Suprapubic skin (tissue), 4 donors: ENCODE measurements at places on chromosomes 6 and 20.

DNA sequence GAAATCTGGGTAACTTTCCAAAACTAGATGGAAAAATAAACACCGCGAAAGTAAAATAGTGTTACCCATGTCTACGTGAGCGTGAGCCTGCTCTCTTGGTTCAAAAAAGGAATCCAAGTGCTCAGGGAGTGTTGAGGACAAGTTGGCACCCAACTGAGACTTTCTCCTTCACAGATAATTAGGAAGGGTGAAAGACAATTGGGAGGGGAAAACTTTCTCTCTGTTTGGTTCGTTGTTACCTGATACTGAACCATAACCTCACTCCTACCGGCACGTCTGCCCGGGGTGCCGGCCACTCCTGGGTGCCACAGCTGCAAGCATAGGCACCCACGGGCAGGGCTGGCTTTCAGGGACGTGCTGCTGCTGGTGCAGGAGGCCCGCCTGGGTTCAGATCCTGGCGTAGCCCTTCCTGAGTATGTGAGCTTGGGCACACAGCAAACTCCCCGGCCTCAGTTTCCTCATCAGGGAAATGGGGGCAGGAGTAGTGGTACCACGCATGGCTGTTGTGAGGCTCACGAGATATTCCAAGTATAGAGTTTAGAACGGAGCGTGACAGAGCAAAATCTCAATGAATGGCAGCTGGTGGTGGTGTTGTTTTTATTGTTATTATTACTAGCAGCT lies 38.2 kb upstream of the PMEPA1 start:
- DNase-seq, result peak; percentile 59

GRCh38 chr6:40349123-40349900 lies 237.9 kb downstream of the LRFN2 start:
- peak; percentile 67 for DNase-seq

- DNase-seq, result no peak
These were observed 66.4 kb upstream of the ATXN1 start for GRCh38 chr6:16827627-16828026.

- no peak for DNase-seq
These were observed 79.8 kb upstream of the LOC128125822 start for GRCh38 chr6:63492476-63492875.

- DNase-seq, result no peak
These were observed 12.4 kb downstream of the LAMA4 start for GRCh38 chr6:112241820-112242429.

- DNase-seq, result no peak
These were observed 5.5 kb downstream of the ANKEF1 start for GRCh38 chr20:10040070-10040975.

GRCh38 chr6:25218346-25218745 lies 60.8 kb upstream of the CARMIL1 start:
- no peak for DNase-seq

DNA sequence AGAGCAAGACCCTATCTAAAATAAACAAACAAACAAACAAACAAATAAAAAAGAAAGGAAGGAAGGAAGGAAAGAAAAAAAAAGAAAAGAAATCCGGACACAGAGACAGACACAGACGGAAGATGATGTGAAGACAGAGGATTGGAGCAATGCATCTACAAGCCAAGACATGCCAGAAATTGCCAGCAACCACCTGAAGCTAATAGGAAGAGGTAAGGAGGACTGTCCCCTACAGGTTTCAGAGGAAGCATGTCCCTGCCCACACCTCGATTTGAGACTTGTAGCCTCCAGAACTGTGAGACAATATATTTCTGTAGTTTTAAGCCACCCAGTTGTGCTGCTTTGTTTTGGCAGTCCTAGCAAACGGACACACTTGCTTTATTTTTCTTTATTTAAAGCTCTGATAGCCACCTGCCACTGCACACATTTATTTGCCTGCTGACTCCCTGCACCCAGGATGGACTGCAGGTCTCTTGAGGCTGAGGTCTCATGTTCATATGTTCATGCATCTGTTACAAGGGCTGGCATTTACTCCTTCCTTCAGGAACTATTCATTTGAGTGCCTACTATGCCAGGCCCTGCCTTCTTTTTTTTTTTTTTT lies 20.7 kb upstream of the ZMYND8 start:
- DNase-seq, result no peak

GRCh38 chr20:45968801-45969711 lies 2.9 kb downstream of the ZNF335 start:
- DNase-seq, result peak; percentile 69

- no peak for DNase-seq
These were observed 50.2 kb upstream of the REV3L start for GRCh38 chr6:111533087-111533784.
